ENCODE measurements at places on chromosomes 3 and 15.

GRCh38 chr3:188259596-188259995 lies 105.6 kb downstream of the LPP start:
- no peak for DNase-seq

- no peak for DNase-seq
Observed at GRCh38 chr3:8576841-8577571, 67.6 kb downstream of the SSUH2 start.

GRCh38 chr3:24378313-24378712 lies 116.3 kb downstream of the THRB start:
- DNase-seq = no peak

DNA sequence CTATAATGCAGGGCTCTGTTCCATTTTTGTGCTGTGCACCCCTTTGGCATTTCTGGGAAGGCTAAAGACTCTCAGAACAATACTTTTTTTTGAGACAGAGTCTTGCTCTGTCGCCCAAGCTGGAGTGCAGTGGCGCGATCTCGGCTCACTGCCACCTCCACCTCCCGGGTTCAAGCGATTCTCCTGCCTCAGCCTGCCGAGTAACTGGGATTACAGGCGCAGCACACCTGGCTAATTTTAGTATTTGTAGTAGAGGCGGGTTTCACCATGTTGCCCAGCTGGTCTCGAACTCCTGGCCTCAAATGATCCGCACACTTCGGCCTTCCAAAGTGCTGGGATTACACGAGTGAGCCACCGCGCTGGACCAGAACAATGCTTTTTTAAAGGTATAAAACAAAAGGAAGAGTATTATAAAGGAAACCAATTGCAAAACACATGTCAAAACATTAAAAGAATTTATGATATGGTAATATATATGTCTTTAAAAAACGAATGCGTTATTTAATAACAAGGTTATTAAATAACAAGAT lies 999 bp downstream of the SQOR start:
- DNase-seq = no peak

DNA sequence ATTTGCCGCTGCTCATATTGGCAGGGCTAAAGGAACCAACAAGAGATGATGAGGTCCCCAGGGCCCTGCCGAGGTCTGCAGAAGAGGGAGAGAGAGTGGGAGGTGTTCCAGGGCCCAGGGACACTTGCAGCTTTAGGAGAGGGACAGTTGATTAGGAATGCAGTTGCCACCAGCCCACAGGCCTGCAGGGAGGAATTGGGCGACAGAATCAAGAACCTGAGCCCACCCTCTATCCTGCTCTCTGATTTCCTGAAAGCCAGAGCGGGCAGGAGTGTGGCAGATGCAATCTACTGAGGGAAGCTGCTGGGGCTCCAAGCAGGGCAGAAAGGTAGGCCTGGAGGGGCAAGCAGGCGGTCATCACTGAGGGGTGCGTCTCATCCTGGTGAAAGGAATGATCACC lies 12.1 kb upstream of the PRR23E start:
- DNase-seq = no peak

DNA sequence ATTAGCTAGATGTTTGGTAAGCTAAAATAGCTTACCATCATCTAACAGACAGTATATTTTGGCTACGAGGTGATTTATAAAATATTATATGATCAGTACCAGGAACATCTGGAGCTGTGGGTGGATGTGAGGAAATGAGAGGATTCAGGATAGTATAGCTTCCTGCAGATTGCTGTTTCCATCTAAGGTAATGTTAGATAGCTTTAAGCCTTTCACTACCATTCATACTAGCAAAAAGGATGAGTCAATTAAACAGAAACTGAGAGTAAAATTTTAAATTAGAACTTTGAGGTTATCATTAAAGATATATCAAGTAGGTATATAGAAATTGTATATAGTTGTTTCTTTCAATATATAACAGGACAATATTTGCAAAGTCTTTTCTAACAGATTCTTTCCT lies 8.0 kb downstream of the ZBTB20 start:
- no peak for DNase-seq

DNA sequence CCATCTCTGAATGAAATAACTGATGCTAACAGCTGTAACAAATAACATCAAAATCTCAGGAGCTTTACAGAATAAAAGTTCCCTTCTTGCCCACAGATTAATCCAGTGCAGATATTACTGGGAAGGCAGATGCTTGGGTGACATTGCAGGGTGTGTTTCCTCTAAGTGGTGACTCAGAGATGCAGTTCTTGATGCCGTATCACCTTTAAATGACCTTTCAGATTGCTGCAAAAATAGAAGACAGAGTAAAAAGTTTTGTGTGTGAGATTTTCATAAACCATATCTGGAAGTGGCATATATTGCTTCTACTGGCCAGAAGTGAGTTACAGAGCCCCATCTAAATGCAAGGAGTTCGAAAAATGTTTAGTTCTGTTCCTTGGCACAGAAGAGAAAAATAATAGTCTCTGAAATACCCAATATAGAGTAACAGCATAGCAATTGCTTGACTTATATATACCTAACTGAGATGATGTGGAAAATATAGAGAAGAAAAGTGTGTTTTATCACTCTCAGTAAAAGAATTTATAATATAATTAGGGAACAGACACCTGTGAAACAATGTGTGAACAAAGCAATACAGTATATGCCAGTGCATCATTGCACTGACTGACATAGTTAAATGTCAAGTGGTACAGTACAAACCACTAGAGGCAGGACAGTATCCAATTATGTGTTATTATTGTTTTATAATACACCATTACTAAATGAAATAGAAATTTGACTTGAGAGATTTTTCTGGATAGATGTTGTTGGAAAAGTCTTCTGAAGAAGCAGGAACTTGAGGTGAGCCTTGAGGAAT lies 430.7 kb upstream of the CBLB start:
- DNase-seq = no peak

DNA sequence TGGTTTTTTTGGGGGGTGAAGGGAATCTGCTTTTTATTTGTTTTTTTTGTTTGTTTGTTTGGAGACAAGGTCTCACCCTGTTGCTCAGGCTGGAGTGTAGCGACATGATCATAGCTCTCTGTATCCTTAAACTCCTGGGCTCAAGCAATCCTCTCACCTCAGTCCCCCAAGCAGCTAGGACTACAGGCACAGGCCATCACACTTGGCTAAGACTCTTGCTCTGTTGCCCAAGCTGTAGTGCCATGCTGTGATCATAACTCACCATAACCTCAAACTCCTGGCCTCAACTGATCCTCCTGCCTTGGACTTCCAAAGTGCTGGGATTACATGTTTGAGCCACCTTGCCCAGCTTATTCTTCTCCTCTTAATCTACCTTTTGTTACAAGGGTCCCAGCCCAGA lies 31.8 kb downstream of the GPR176 start:
- no peak for DNase-seq

GRCh38 chr3:114939920-114940319 lies 207.2 kb downstream of the ZBTB20 start:
- DNase-seq = no peak

DNA sequence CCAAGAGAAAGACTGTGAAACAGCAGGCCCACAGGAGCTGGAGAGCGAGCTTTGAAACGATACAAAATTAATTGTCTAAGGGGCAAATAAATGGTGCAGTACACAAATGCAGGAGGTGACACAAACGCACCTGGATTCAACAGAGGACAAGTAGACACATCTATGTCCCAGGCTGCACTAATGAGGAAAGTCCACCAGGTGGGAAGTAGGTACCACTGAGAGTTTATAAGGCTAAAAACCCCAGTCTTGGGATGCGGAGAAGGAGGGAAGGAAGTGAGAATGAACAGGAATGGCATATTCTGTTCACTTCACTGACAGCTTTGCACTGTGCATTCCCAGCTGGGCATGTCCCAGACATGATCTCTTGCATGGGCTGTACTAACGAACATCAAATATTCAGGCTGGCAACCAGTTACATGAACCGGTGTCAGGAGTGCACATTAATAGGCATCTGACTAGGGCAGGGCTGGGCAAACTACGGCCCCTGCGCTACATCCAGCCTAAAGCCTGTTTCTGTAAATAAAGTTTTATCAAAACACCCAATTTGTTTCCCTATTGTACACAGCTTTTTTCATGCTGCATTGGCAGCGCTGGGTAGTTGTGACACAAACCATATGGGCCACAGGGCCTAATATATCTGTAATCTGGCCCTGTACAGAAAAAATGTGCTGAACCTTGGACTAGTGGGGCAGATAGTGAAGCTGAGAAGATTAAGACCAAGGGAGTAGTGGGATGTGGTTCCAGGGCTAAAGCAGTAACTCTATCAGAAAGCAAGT lies 107.0 kb downstream of the IGF2BP2 start:
- no peak for DNase-seq

- DNase-seq = no peak
Observed at GRCh38 chr3:50288387-50289007, 3.7 kb downstream of the IFRD2 start.

DNA sequence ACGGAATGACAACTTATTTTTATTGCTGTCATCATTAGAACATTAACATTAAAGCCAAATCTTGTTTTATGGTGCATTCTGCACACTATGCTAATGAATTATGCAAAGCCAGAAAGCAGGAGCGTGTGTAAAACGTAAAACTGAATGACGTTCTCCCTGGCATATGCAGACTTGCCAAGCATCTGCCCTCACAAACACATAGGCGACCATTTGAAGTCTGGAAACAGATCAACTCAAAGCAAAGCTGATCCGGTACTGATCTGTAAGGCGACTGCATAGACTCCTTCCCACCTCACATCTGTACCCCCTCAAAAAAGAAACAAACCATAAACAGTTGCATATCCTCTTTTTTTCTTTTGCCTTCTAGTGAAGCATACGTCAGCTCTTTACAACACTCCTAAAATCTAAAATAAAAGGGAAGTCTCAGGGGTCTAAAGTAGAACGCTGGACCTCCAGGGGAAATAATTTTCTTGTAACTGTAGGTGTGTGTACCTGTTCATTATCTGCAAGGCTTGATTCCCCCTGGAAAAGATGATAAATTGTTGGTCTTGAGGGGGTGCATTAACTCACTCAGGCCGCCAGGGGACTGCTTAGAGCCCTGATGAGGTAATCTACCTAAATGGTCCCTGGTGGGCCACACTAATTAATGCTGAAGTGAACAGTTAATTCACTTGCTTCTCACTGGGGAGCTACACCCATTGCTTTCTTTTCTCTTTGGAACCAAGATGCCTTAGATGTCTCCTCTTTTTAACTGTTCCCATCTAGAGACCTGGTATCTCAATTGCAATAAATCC lies 231.4 kb downstream of the CDIN1 start:
- DNase-seq = no peak

DNA sequence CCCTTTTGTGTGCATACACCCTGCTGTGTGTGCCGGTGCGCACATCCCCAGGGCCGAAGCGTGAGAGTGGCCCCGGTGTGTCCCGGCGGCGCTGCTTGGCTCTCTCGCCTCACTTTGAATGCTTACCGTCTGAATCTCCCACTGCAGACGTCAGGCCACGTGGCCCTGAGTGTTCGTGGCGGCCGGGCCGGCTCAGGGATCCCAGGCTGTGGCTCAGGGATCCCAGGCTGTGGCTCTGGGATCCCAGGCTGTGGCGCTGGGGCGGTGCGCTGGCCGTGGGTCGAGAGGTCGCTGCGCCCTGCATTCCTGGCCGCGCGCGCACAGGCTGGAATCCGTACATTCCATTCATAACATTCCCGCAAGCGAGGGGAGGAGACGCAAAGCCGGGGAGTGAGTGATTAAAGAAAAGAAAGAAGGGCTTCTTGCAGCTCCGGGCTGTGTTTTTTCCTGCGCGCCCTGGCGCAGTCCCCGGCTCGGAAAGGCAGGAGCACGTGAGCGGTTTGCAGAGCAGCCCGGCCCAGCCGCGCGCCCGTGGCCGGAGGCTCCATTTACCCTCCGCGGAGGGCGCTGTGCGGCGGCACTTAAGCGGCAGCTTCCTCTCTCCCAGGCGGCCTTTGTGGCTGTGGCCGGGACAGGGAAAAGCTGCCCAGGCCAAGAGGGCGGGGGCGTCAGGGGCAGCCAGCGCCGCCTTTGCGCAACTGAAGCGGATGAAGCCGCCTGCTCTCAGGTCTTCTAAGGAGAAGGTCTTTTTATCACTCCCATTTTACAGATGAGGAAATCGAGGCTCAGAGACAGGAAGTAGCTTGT lies 87.0 kb upstream of the ALDH1L1 start:
- no peak for DNase-seq

DNA sequence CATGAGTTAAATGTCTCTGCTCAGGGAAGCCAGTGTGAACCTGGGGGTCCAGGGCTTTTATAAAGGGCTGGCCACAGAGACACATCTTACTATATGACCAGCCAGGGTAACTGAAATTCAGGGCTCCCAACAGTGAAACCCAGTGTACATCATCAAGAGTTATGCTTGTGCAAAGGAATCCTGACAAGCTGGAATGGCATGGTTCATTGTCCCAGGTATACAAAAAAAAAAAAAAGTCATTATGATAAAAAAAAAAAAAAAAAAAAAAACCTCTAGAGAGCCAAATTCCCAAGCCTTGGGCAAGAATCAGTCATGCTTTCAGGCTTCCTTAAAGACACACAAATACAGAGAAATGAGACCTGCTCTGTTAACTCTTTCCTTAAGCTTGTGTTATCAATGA lies 452.0 kb downstream of the GABRG3 start:
- DNase-seq = no peak

DNA sequence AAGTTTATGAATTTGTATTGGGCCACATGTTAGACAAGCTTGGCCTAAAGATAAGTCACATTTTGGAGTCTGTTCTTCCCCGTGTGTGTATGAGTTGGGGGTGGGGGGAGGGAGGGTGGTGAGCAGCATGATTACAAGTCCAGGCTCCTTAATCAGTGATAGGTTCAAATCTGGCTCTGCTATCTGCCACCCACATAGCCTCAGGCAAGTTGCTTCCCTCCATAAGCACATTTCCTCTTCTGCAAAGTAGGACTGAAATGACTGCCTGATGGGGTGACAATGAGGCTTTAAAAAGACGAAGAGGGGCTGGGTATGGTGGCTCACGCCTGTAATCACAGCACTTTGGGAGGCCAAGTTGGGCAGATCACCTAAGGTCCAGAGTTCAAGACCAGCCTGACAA lies 1.1 kb upstream of the SPATA12 start:
- DNase-seq = no peak

- DNase-seq = peak; percentile 82
Observed at GRCh38 chr3:50550079-50550736, 17.3 kb downstream of the C3orf18 start.

GRCh38 chr15:67085818-67086636 lies 20.6 kb downstream of the SMAD3 start:
- no peak for DNase-seq
